Stimulated activated CD4-positive, alpha-beta T cell treated with anti-CD3 and anti-CD28 coated beads, Interleukin-15, amount 100 ng/mL, for 1 hour (primary cell): ENCODE measurements at places on chromosomes 3 and 15.

DNA sequence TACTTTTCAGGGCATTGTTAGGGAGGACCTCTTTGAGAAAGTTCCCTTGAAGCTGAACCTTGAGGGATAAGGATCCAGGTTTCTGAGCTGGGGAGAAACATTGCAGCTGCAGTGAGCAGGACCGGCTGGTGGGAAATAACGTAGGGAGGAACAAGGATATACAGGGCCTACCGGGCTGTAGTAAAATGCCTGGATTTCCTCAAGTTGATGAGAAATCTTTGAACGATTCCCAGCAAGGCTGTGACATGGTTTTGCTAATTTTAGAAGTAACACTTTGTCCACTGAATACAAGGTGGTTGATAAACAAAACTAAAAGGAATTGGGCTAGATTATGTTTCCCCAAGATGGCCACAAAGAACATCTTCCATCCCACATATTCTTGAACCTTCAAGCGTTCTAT lies 137.0 kb upstream of the AGBL1 start:
- DNase-seq = no peak

DNA sequence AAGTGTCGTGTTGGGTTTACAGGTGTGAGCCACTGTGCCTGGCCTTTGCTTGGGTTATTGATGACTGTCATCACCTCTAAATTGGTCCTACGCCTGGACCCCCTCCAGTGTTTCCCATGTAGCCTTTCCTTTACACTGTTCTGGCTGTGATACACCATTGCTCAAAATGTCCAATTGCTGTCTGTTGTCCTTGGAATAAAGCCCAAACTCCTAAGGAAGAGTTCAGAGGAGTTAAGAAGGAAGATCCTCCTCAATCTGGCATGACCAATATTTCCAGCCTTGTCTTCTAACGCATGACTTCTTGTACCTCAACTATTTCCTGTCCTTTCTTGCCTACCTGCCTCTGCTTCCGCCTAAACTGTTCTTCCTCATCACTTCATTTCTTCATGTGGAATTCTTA lies 113.1 kb downstream of the POLR2M start:
- DNase-seq = no peak

GRCh38 chr15:77327168-77327567 lies 92.7 kb downstream of the PEAK1 start:
- DNase-seq = no peak

DNA sequence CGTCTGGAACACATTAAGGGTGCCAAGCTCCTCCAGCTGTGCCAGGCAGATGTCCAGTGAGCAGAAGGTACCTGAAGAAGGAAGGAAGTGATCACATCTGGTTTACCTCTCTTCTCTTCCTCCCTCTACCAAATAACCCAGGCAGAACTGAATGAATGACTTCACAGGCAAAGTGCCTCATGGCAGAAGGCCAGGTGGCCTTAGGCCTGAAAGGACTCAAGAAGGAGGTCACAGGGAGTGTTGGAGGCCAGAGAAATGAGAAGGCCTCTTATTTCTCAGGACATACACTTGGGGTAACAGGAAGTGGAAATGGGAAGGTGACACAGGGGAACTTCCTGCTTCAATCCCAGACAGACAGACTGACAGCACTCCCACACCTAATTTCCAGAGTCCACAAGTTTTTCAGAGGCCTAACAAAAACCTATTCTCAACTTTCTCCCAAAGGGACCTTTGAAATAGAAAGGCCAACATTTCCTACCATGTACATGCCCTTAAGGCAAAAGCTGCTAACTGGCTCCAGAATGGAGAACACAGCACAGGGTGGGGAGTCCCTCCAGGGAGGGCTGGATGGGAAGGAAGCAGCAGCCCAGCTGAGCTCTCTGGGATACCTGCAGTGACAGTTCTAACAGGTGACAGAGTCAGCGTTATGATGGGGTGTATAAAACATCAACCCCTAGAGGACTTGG lies 17.6 kb upstream of the SIN3A start:
- DNase-seq = no peak

- peak; percentile 89 for DNase-seq
These were observed 6.2 kb upstream of the TLR9 start for GRCh38 chr3:52231502-52232278.

DNA sequence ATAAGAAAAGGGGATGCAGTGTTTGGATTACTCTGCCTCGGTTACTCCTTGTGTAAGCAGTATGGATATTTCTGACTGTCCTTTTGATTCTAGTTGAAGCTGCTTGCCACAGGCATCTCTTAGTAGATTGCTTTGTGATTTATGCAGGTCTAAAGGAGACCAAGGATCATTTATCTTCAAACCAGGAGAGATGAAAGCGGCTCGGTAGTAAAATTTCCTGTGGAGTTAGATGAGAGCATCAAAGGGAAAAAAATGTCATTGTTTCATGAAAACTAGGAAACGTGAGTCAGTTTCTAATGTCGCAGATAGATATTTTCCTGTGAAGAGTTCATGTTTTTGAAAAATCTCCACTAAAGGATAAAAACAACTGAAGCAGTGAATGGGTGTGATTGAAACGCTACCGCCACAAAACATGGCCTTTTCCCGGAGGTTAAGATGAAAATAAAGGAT lies 254.0 kb upstream of the TBL1XR1 start:
- DNase-seq = no peak

DNA sequence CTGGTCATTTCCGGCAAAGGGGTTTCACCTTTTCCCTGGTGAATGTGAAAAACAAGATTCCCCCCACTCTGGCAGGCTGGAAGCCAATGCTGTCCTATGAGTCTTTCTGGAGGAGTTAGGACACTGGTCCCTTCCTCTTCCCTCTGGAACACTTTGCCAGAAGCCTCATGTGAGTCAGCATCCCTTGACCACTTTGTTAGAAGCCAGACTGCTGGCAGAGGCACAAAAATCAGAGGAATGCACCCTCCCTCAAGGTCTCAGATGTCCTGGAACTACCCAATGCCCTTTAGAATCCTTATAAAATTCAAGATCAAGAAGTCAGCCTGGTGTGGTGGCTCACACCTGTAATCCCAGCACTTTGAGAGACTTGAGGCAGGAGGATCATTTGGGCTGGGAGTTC lies 26.6 kb downstream of the ITGB5 start:
- DNase-seq = no peak

- no peak for DNase-seq
These were observed 88.0 kb downstream of the OSBPL10 start for GRCh38 chr3:31892916-31893573.

DNA sequence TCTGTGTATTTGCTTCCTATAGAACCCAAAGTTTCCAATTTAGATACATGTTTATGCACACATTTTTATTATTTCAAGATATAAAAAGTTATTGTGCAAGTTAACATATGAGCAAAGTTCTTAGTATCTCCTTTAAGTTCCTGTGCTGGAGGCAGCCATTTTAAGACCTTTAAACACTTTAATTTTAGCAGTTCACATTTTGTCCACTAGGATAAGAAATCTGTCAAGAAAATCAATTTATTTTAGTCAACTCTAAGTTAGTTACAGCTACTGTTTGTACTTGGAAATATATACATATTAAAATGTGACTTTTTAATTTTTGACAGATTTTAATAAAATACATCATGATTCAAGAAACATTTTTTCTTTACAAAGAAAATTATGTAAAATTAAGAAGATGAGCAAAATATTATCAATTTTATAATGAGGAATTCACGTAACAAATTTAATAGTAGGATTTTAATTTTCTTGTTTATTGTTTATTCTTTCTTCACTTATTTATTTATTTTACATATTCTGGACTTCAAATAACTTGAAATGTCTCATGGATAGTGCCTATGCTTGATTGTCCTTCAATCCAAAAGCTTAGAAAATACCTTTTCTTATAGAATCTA lies 402.6 kb upstream of the GBE1 start:
- DNase-seq = no peak

- DNase-seq = no peak
These were observed 2.5 kb upstream of the RPP25 start for GRCh38 chr15:74958908-74959585.

GRCh38 chr3:142894493-142894892 lies 5.6 kb upstream of the PCOLCE2 start:
- no peak for DNase-seq

DNA sequence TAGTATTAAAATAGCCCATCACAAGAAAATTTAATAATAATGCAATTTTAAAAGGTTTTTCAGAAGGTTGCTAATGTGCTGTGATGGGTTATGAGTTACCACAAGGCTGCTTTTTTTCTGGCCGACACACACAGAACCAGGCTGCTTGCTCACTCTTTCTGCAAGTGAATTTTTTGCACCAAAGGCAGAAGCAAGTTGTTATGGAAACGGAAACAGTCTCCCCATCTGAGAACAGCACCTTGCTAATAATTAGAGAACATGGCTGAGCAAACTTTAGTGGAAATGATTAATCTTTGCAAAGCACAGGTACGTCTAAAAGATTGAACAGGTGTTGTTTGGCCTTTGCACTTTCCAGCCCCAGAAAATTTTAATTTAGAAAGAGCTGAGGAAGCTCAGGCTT lies 51.0 kb downstream of the CACNA2D3 start:
- DNase-seq = no peak
